GM23338 (cell line): ENCODE measurements at places on chromosomes 1 and 21. TPM values are rescaled to one million over a fixed set of nuclear protein-coding genes. Genes with fewer than 3 reads are reported as not detected.
A peak's percentile ranks its signal among the peaks of the same experiment; 100 is the strongest.

DNA sequence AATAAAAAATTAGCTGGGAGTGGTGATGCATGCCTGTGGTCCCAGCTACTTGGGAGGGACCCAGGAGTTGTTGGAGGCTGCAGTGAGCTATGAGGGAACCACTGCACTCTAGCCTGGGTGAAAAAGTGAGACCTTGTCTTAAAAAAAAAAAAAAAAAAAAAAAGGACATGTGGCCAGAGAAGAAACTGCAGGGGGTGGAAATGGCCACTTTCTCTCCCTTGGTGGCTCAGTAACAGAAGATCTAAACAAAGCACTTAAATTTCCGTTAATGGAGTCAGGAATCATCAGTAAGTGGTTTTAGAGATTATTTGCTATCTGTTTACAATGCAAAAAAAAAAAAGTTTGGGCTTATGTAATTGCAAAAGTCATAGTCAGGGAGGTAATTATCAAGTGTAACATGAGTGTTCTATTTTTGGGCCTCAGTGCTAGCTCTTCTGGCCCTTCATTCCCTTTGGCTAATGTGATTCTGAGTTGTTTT is 19.3 kb upstream of the OPRD1 start:
- no peak overlapping the region for H3K27ac ChIP-seq
- H3K4me1 ChIP-seq: peaks cover 5% of the 10 kb centered on the region
- no peaks in the 10 kb centered on the region for H3K36me3 ChIP-seq

GRCh38 chr1:102241431-102242338 is 245.0 kb upstream of the OLFM3 start:
- DNase-seq: no peak
- H3K4me3 ChIP-seq: no peak overlapping the region

DNA sequence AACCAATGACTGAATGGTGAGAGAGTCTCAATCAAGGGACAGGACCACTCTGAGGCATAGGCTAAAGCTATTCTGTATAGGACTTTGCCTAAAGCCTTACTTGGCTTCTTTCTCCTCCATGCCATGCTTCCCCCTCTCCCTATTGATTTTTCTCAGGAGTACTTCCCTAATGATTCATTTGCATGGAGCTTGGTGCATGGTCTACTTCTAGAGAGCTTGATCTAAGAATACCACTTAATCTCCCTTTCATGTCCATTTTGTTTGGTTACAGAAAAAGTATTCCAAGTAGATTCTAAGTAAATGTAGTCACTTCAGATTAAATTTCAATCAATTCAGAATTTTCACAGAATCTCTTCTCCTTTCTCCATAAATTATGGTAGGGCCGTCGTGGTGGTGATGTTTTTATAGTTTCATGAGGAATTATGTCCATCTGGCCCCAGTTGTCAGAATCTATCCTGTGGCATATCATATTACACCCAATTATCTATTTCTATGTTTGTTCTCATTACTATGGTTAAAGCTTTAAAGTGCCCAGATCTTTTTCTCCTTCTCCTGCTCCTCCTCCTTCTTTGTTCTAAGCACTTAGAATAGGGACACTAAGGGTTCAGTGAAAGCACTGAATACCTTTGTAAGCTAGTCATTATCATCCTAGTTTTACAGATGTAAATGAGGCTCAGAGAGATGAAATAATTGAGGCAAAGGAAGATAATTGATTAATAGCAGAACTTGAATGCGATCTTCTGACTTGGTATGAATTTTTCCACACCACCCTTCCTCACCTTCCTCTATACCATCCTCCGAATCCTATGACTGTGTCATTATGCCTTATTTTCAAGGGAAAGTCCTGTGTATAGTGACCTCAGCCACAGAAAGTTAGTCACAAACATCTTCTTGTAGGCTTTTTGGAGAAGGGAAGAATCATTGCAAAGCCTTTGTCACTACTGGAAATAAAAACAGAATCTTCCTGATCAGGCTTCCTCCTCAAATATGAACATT is 85.6 kb upstream of the ZRANB2 start:
- no peaks in the 10 kb centered on the region for H3K36me3 ChIP-seq
- no peak overlapping the region for H3K27ac ChIP-seq
- peak; percentile 2 for DNase-seq
- H3K27me3 ChIP-seq: no peaks in the 10 kb centered on the region
- H3K4me3 ChIP-seq: no peak overlapping the region
- H3K4me1 ChIP-seq: no peaks in the 10 kb centered on the region

DNA sequence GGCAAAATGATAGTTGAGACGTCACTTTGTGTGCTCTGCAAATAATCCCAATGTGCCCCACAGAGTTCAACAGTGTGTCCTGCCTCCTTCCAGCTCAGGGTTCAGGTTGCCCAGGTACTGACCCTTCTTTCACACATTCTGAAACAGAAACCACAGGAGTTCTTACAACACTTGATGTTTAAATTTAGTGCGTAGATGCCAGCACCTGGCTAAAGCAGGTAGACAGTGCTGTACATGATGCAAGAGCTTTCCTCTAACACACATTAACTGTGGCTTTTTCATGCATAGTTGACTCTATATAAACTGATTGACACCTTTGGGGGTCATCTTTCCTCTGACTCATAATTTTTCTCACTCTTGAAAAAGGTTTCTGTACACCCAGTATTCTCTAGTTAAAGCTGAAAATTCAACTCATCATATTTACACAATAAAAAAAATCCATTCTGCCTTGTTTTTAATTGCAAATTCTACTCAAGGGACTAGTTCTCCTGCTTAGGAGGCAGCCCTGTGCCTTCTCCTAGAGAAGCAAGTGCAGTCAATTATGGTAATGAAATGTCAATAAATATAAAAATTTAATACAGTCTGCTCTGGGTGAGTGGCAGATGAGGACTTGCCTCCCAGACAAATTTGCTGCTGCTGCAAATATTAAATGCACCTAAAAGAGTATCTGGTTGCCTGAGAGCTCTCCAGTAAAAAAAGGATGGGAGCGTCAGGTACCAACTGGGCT is 91.4 kb downstream of the NR5A2 start:
- no peak overlapping the region for H3K4me3 ChIP-seq
- peak; percentile 13 for DNase-seq
- H3K27me3 ChIP-seq: no peaks in the 10 kb centered on the region
- H3K36me3 ChIP-seq: no peaks in the 10 kb centered on the region
- peaks cover 14% of the 10 kb centered on the region for H3K4me1 ChIP-seq

CCDC28B gene
- 8.6 and 8.7 TPM in 2 replicates for total RNA-seq

DNA sequence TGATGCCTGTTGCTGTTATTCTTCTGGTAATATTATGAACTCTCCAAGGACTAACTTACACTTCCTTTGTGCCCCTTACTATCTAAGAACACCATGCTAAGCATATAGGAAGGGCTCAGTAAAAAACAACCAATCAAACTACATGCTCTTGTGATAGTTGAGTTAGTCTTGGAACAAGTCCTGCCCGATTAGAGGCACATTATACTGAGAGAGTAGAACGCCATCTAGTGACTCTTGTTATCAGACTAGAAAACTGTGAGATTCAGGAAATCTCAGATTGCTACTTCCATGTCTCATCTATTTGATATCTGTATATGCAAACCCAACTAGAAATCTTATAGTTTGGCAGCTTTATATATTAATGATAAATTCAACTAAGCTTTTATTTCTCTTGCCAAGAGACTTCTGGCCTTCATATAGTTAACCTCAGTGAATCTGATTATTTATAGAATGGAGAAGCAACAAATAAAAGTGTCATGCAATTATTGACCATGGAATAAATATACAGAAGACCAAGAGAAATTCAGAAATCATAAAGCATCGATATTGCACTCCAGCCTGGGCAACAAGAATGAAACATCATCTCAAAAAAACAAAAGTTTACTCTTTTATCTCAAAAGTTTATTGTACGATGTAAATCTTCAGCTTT is 7.8 kb upstream of the SRRM1 start:
- no peaks in the 10 kb centered on the region for H3K27me3 ChIP-seq
- H3K4me1 ChIP-seq: no peaks in the 10 kb centered on the region
- no peak overlapping the region for H3K27ac ChIP-seq

MKNK1 gene
- total RNA-seq: 9.7 and 11.8 TPM in 2 replicates

DNA sequence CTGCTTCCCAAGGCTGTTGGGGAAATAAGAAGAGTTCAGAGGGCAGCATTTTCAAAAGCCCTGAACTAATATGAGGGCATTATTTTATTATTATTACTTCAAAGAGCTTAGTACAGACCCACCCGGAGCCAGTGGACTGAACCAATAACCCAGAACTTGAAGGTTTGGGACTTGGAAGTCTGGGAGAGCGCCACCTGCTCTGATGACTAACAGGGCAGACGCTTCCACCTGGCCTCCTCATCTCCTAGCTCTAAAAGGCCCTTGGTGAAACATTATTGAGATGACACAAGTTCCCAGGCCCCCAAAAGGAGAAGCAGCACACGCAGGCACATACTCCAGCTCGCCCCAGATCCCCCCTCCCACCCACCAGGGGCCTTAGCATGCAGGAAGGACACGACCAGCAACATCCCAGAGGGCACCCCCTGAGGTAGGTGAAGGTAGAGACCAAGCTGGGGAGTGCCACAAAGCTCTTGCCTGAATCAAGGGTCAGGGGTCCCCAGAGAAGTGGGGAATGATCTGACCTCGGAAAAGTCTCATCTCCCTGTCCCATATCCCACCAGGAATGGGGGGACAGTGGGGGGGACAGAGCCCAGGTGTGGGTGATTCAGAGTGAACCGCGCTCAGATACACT is 1.3 kb downstream of the DLGAP3 start:
- peak; percentile 50 for DNase-seq
- peak overlapping the region; percentile 83 for H3K4me3 ChIP-seq
- peaks cover 47% of the 10 kb centered on the region for H3K4me1 ChIP-seq

LRRC38 gene
- 0.17 TPM in 1 of 2 replicates, not detected in the other for total RNA-seq

C1orf53 gene
- 2.7 TPM in 1 of 2 replicates, not detected in the other for total RNA-seq
